ENCODE measurements at places on chromosomes 3 and 15.

GRCh38 chr3:146672941-146673340, 67.8 kb upstream of the PLSCR5 start:
- DNase-seq: no peak

- DNase-seq: no peak
Observed at GRCh38 chr15:94238539-94239118, 7.3 kb downstream of the MCTP2 start.

DNA sequence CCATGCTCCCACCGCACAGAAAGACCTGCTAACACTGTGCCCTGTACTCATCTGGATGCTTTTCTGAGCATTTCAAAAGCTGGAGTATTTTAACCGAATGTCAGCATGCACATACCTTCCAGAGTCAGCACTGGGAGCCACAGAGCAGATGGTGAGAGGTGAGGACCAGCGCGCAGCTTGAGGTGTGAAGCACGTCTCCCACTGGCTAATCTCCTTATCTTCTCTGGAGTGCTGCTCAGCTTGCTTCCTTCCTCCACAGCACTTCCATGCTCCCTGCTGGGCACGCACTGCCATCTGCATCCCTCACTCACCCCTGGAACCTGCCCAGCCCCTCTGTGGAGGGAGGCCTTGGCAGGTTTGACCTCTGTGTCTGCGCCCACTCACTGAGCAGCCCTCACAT, at the start of gene GNB5:
GNB5 (minus strand) TSS at position 186 of the 400 bp plus-strand sequence. CDS start 6,716 bp downstream, outside the sequence.
- DNase-seq: no peak

DNA sequence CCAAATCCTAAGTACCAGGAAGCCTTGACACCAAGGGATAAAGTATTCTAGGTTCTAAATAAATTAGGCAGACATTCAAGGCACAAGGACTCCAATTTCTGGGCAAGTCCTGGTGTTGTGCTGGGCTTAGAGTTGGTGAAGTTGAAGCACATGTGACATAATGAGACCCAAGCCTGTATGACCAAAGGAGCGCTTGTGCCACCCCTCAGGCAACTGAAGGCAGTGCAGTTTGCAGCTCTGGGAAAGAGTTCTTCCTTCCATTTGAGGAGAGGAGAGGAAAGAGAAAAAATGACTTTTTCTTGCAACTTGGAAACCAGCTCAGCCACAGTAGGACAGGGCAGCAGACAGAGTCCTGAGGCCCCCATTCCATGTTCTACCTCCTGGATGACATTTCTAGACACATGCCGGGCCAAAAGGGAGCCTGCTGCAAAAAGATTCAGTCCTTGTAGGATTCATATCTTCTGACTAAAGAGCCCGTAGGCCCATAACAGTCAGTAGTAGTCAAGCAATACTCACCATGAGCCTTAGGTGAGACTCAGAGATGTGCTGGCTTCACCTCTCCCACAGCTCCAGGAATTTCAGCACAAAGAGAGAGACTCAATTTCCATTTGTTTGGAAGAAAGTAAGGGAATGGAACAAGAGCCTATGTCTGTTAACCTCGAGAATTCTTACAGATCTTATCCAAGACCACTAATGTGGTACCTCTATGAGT, 588.8 kb upstream of the BCHE start:
- DNase-seq: no peak

- no peak for DNase-seq
Observed at GRCh38 chr15:99130314-99130713, 25.4 kb downstream of the SYNM start.

GRCh38 chr3:124814620-124815421, 72.3 kb downstream of the ITGB5 start:
- DNase-seq: no peak

- peak; percentile 80 for DNase-seq
Observed at GRCh38 chr3:49839193-49839809, 17.1 kb downstream of the TRAIP start.

DNA sequence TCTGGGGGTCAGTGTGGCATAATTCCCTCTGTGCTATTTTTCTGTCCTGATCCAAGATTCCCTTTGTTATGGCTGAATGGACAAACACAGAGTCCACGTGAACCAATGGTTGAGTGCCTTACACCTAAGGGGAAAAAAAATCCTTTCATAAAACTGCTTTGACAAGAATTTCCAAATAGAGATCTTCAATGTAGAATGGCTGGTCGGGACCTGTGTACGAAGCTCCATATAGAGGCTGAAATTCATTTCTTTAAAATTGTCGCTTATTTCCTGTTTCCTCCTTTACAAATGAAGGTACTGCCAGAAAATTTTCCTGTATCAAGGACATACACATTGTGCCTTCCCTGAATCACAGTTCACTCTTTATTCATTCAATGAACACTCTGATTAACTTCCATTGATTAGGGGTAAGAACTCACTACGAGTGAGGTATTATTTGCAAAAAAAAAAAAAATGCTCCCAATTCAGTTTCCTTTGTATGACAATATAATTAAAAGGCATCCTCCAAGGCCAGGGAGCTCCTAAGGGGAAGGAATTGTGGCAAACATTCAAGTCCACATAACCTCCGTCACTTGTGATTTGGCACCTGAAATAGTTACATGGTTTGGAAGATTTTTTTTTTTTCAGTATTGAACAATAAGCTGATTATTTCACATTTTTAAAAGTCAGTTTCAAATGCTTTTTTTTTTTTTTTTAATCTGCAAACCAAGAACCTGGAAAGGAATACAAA, 293.8 kb downstream of the MEX3B start:
- DNase-seq: no peak

DNA sequence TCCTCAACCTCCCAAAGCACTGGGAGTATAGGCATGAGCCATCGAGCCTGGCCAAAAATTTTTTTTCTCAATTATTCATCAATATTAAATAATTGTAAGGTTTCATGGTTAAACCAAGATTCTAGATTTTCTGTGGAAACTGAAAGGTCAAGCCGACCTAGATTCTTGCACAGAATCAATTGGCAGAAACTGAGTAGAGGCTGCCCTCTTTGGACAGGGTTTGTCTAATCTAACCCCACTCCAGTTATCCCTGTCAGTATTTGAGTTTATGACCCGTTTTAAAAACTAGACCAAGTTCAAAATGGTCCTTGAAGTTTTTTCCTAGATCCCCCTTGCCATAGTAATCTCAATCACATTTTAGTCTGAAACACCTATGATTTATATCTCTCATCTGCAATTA, 8.6 kb upstream of the ADAM10 start:
- no peak for DNase-seq

GRCh38 chr15:41908736-41909461, 15.0 kb upstream of the SPTBN5 start:
- no peak for DNase-seq

DNA sequence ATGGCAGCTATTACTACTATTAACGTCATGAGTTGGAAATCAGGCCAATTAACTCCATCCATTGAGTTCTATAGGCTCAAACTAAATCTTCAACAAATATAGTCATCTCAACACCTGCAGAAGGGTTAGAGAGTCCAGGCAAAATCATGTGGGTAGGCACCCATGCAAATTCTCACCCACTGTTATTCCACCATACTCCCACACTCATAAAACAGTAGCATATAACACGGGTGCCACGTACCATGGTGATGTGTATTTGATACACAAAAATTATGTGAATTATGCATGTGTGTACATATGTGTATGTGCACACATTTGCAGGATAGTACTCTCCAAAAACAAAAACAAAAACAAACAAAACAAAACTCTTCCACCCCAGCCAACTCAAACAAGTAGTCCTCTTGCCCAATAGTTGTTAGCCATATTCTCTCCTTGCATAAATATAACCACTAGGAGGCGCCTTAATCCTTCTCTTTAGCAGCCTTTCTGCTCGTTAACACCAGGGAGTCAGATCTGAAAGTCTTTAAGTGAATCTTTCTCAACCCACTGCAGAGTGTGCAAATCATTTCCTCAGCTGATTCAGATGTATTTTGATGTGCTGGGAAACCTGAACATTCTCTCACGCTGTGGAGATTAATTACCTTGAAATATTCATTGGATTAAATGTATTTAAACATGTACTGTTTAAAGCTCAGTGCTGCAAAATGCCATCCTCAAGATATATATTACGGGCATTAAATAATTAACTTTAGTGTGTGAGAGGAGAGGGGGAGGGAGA, 38.0 kb upstream of the COPB2 start:
- DNase-seq: peak; percentile 11

GRCh38 chr15:39391230-39391629, 189.6 kb upstream of the THBS1 start:
- no peak for DNase-seq

DNA sequence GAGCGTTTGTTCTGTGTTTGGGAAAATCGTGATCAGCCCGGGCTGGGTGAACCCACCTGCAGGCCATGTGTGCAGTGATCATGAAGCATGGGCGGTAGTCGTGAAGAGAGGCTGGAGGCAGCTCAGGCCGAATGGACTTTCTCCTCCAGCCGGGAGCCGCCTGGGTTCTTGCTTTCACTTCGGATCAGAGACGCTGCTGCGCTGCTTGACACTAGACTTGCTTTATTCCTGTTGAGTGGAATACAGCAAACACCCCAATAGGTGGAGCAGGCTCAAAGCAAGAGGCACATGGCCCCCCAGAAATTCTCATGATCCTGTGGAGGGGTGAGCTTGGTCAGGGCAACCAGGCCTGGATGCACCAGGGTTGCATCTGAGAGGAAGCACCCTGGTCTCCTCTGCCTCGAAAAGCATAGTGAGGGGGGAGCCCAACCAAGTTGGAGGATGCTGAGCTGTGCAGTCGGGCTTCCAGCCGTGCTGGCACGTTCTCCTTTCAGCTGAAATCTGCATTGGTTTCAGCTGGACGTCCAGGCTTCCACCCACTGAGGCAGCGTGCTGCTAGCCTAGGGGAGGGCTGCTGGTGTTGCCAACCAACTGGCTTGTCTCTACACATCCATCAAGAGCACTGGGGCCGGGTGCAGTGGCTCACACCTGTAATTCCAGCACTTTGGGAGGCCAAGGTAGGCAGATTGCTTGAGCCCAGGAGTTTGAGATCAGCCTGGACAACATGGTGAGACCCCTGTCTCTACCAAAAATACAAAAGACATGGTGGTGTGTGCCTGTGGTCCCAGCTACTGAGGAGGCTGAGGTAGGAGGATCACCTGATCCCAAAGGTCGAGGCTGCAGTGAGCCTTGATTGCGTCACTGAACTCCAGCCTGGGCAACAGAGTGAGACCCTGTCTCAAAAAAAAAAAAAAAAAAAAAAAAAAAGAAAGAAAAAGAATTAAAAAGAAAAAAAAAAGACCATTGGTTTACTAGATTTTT, 2.8 kb upstream of the NRROS start:
- DNase-seq: peak; percentile 74

GRCh38 chr15:74460298-74460697, 662 bp downstream of the UBL7 start:
- DNase-seq: no peak

DNA sequence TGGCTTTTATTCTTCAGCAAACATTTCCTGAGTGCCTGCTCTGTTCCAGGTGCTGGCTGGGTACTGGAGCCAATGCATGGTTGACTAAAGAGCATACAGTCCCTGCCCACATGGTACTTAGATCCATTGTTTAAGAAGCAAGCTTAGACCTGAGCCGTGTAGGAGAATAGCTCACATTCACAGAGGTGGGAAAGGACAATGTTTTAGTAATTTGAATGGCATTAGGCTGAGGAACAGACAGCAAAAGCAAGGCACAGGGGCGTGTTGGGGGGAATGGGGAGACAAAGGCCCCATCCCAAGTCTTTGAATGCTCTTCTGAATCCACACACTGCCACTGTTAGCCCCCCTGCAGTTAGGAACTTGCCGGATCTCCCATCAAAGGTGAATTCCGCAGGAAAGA, 388.2 kb upstream of the RGMA start:
- DNase-seq: no peak

GRCh38 chr3:177519588-177519987, 322.3 kb upstream of the TBL1XR1 start:
- no peak for DNase-seq

DNA sequence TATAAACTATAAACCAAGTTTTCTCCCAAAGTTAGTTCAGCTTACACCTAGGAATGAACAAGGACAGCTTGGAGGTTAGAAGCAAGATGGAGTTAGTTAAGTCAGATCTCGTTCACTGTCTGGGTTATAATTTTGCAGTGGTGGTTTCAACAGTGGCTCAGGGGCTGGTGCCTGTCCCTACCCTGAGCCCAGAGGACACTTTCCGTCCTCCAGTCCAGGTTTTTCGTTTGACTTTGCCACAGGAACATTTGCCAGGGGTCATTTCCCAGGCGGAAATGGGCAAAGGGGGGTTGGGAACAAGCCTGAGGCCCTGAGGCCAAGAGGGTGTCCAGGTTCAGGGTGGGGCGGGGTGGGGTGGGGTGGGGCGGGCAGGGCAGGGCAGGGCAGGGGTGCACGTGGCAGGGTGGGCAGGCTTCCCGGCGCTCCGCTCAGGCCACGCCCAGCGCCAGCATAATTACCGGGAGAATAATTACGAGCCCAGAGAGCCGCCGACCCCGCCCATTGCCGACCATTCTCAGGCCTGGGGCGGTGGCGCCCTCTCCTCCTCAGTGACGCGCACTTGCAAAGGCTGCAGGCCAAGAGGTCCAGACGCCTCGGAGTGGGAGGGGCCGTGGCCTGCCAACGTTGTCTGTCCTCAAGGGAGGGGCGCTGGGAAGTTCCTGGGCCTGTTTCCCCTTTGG, 70.4 kb downstream of the KLF13 start:
- no peak for DNase-seq

GRCh38 chr3:168051531-168052471, 43.9 kb downstream of the GOLIM4 start:
- DNase-seq: no peak

- DNase-seq: no peak
Observed at GRCh38 chr3:188468662-188469061, 314.7 kb downstream of the LPP start.

DNA sequence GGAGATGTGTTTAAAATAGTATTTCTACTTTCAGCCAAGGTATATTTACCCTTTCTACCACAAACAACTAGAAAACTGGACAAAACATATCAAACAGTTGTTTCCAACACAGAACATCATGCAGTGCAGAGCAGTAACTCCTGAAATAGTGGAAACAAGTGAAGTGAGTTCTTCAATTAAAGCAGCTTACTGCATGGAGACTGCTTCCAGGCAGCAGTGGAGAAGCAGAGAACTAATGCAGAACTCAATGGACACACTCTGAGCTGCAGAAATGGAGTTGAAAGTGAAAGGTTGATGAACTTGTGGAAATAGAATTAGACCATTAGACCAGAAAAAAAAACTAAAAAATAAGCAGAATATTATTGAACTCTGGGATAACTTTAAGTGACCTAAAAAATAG, 478.9 kb downstream of the CNTN6 start:
- no peak for DNase-seq

- no peak for DNase-seq
Observed at GRCh38 chr3:29764603-29765254, 483.9 kb downstream of the RBMS3 start.

GRCh38 chr3:178083906-178084866, 452.1 kb upstream of the KCNMB2 start:
- peak; percentile 22 for DNase-seq

DNA sequence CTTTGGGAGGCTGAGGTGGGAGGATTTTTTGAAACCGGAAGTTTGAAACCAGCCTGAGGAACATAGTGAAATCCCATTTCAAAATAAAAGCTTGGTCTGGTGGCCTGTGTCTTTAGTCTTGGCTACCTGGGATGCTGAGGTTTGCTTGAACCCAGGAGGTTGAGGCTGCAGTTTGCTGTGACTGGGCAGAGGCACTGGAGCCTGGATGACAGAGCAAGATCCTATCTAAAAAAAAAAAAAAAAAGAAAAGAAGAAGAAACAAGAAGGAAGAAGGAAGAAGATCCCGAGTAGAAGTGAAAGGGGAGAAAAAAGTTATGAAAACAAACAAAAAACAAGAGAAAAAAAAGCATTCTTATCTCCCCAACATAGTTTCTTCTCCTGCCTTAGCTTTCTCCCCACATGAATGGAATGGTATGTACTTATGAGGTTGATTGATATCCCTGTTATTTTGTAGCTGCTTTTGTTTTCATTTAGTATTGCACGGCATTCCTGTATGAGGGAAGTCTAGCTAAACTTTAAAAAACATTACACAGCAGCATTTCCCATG, 42.4 kb downstream of the TMEM40 start:
- DNase-seq: no peak

Data from DND-41 (cell line).